ENCODE measurements at places on chromosomes 7 and 10.

DNA sequence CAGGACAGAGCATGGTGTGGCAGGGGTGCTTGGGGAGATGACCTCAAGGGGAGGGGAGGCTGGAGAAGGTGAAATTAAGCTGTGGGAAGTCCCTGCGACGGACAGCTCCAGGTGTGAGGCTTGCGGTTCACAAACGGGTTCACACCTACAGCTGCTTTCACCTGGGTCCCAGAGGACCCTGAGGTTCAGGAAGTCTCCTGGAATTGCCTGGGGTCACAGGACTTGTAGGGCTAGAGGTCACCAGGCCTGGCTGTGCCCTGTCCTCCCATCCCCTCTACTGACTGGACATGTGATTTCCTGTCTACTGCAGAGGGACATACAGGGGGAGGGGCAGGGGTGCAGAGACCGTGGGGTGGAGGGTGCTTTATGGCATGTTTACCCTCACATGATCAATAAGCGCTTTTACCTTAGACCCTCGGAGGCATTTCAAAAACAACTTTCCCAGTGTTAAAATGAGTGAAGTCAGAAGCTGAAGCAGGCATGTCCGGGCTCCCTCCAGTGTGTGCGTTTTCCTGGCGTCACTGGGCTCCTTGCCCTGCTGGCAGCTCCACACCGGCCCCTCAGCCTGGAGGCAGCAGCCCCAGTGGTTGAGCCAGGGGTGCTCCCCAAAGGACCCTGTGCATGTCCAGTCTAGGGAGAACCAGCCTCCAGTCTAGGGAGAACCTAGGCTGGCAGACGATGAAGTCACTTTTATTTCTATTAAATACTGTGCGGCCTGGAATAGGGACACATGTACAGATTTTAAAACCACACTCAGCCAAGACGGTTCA is 66.6 kb upstream of the IGFBP3 start:
- no peak for DNase-seq

DNA sequence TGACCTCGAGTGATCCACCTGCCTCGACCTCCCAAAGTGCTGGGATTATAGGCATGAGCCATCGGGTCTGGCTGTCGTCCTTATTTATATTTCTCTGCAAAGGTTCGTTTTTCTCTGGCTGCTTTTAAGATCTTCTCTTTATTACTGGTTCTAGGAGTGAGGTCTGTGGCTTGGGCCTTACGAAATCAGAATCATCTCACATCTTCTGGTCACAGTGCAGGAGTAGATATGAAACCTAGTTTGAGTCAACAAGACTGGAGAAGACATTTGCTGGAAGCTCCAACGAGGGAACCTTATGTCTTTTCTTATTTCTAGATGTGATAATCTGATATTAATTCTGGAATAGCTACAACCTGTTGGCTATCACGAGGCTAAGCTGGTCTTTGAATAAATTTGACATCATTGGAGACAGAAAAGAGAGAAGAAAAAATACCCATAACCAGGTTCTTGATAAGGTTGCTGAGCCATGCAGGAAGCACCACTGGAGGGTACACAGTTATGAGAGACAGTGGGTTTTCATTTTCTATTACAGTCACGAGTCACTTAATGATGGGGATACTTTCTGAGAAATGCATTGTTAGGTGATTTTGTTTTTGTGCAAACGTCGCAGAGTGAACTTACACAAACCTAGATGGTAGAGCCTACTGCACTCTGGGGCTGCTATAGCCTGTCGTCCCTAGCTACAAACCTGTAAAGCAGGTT is 25.6 kb upstream of the IL15RA start:
- DNase-seq = no peak

GRCh38 chr10:128739930-128740329 is 613.7 kb upstream of the MKI67 start:
- no peak for DNase-seq

DNA sequence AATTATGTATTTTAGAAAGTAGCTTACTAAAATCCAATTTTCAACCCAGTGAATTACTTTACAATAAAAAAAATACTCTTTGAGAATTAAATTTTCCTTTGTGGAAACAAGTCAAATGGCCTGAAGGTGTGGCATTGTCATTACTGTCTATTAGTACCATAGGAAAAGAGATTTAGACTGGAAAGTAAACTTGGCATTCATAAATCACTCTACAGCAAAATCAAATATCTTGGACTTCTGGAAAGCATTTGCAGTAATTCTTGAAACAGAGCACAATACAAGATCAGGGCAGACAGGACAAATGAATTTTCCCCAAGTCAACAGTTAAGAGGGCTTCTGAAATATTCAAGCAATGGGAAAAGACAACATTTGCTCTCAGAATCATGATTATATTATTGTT is 28.0 kb upstream of the SEMA3C start:
- no peak for DNase-seq

DNA sequence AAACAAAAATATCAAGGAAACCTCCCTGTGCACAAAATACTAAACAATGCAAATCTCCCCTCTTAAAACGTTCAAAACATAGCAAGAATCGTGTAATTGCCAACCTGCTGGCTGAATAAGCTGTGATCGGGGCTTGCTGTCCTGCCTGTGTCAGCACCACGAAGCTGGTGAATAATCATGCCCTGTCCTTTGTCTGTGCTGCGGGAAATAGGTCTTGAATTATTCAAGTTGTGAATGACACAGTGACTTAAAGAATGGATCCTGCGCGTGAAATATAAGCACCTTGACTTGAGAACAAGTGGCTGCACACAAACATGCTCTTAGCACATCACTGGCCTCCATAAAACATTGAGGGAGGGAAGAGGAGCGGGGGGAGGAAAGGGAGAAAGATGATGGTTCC is 130.2 kb downstream of the OAT start:
- no peak for DNase-seq

DNA sequence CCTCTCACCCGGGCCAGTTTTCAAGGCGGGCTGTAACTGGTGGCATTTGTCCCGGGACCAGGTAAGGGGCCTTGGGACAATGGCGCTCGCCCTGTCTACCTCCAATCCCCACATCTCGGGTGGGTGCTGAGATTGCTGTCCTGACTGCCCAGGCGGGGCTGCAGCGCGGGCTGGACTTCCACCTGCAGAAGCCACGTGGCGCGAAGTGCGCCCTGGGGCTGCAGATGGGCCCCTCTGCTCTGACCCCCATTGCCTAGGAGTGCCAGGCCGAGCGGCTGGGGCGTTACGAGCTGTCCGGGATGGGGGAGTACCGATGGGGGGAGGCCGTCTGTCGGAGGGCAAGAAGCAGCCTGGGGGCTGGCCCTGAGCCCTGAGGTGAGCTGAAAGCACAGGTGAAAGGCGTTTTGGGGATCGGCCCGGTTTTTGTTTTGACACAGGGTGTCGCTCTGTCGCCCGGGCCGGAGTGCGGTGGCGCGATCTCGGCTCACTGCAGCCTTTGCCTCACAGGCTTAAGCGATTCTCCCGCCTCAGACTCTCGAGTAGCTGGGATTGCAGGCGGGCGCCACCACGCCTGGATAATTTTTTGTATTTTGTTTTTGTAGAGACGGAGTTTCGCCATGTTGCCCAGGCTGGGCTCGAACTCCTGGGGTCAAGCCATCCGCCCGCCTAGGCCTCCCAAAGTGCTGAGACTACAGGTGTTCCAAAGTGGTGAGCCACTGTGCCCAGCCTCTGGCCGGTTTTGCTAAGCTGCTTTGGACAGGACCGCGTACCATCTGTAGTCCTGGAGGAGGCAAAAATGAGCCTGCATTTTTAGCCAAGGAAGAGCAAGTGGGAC is at the start of gene SFXN2:
SFXN2 (plus strand) TSS at position 16 of the 835 bp plus-strand sequence. CDS start 12,001 bp downstream, outside the sequence.
- no peak for DNase-seq

DNA sequence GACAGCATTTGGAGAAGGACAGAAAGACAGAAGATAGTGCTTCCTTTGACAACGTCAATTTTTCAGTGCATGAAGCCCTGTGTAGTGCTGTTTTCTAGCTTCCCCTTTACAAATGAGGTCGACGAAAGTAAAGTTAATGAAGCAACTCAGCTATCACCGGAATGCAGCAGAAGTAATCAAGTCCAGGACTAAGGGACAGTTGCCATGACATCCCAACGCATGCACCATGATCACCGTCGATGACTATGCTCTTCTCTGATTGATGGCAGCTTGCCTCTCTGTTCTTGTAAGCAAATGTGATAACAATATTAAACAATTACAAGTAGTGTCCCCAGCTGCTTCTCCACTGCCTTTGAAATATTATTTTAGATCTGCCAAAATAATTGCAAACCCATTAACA is 205.8 kb downstream of the FRMD4A start:
- DNase-seq = no peak

GRCh38 chr7:101865031-101865430 is 47.6 kb downstream of the CUX1 start:
- no peak for DNase-seq

DNA sequence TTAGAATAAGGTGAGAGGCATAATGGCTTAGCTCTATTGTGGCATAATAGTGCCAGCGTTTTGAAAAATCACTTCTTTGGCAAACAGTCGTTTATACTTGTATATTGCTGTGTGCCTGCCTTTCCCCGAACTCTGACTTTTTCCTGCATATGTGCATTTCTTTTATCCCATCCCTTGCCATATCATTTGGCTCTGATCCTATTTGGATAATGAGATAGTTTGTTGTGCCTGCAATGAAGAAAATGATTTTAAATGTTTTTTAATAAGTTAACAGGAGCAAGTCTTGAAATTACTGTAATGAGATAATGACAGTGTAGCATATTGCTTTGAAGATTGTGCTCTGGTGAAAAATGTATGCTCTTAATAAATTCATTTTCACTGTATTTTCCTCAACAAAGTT is 288.0 kb upstream of the LRGUK start:
- no peak for DNase-seq

GRCh38 chr10:112195224-112195623 is 11.7 kb upstream of the GPAM start:
- DNase-seq = no peak

DNA sequence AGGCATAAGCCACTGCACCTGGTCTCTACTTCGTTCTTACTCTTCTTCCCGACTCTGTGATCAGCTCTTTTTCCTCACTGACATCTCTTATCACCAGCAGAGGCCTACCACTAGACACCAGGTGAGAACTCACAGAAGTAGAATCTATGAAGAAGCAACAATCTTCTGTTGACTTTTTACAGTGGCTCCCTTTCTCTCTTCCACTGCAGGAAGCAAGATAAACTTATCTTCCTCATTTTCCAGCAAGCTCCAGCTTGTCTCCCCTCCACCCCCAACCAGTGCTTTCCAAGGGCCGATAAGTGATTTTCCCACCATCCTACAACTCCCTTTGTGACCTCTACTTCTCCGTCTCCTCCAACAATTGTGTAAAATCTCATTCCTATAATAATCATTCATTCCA is 45.5 kb downstream of the TLX1 start:
- no peak for DNase-seq

DNA sequence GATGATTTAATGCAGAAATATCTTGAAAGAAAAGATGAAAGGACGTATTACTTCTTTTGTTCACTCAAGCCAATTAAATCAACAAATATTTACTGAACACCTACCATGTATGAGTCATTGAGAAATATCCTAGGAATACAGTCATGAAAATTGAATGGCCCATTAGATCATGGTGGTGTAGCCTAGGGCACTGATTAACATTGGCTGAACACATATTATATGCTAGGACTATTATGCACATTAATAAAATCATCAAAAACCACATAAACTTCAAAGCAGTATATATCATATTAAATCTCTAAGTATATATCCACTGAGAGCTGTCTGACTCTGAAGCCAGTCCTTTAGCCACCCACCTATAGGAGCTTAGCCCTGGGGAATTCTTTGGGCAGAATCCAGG is 41.8 kb downstream of the FAM204A start:
- DNase-seq = no peak

GRCh38 chr7:94701555-94701973 is 45.6 kb upstream of the SGCE start:
- no peak for DNase-seq

- DNase-seq = no peak
These were observed 16.5 kb downstream of the SPAM1 start for GRCh38 chr7:123941391-123942180.

DNA sequence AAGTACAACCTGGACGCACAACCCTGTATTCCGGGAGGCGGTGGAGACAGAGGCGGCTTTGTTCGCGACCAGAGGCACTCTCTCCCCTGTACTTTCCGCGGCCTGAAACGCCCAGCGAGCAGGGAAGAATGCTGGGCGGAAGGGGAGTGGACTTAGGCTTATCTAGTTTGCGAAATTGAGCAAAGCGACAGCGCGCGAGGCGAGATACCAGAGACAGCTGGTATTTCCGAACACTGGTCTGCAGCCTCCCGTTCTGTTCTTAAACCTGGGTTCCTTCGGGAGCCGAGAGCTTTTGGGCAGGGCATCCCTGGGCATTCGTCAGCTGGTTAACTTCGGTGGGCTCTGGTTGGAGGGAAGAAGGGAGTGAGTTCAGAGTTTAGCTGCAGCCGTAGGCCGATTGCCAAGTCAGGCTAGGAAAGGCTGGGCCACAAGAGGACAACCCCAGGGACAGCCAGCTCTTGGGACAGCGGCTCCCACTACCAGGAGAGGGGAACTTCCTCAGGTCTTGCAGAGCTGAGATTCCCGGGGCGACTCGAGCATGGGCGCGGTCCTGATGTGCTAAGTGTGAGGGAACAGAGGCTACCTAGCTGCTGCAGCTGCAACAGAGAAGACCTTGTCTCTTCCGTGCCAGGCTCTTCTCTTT is 3.9 kb downstream of the HMX3 start:
- DNase-seq = no peak

DNA sequence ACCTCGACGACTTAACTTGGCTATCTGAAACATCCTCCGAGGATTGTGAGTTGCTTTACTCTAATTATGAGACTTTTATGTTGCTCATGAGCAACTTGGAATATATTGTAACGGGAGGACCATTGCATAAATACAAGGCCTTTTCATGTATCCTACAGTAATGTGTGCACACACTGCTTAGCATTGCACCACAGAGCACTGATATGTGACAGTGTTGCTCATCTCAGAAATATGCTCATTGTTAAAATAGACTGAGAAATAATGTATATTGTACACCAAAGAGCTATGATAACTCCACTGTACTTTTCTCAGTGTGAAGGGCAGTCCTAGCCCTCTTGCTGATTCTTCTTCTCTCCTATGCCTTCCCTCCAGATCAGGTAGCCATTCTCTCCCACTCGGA is 102.8 kb upstream of the CDK13 start:
- DNase-seq = no peak

- DNase-seq = no peak
These were observed 157.4 kb downstream of the SKIDA1 start for GRCh38 chr10:21368022-21368582.

DNA sequence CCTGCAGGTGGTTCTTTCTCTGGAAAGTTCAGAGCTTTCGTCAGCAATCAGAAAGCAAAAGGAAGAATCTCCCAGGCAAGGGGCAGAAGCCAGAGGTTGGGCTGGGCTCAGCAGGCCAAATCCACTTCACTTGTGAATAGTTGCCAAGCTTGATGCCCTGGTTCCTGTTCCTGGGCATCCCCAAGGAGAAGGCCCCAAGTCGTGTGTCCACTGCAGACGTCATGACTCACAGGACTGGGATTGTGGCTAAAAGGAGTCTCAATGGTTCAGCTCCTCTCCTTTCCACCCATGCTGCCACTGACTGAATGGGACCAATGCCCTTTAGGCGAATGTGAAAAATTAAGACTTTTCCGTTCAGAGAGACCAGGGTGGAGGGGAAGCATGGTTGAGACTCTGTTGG is 38.6 kb upstream of the TRIM8 start:
- no peak for DNase-seq

GRCh38 chr7:104851268-104851667 is 162.7 kb upstream of the KMT2E start:
- DNase-seq = no peak

Measured in GM04504 (cell line).